CD4-positive, alpha-beta T cell treated with Interleukin-1 beta for 1 hour (primary cell): ENCODE measurements at places on chromosomes 2 and 18.

GRCh38 chr2:129764376-129765325 lies 214.8 kb upstream of the RAB6C start:
- no peak for DNase-seq

DNA sequence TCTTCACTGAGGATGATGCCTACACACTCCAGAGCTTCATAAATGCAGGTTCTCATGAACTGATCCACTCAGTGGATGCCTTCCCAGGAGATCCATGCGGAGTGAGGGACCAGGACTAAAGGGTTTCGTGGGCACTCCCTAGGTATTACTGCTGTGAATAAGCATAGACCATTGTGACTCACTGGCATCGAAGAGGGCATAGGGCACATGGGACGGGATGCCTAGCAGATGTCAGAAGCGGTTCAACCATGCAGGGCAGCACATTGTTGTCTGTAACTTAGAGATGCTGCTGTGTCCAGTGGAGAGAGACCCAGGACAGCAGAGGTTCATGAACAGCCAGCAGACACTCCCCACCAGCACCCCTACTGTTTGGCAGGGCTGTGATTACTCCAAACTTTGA lies 17.2 kb downstream of the GKN2 start:
- DNase-seq, result no peak

DNA sequence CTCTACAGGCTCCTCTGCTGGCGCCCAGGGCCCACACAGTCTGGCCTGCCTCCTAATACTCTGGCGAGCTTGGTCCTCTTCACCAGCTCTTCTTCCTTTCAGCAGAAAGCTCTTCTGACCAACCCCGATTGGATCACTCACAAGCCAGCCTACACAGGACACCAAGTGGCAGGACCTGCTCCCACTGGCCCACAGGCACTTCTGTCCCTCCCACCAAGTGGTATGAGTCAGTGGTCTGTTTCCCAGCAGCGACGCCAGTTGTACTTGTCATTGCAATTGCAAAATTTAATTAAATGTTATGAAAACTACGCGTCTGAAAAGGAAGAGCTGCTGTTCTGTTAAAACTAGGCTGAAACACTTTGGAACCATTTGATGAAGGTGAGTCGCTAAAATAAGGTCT lies 46.7 kb downstream of the NDUFA10 start:
- DNase-seq, result peak; percentile 70

GRCh38 chr2:35125278-35125677 lies 1230.3 kb upstream of the CRIM1 start:
- no peak for DNase-seq

DNA sequence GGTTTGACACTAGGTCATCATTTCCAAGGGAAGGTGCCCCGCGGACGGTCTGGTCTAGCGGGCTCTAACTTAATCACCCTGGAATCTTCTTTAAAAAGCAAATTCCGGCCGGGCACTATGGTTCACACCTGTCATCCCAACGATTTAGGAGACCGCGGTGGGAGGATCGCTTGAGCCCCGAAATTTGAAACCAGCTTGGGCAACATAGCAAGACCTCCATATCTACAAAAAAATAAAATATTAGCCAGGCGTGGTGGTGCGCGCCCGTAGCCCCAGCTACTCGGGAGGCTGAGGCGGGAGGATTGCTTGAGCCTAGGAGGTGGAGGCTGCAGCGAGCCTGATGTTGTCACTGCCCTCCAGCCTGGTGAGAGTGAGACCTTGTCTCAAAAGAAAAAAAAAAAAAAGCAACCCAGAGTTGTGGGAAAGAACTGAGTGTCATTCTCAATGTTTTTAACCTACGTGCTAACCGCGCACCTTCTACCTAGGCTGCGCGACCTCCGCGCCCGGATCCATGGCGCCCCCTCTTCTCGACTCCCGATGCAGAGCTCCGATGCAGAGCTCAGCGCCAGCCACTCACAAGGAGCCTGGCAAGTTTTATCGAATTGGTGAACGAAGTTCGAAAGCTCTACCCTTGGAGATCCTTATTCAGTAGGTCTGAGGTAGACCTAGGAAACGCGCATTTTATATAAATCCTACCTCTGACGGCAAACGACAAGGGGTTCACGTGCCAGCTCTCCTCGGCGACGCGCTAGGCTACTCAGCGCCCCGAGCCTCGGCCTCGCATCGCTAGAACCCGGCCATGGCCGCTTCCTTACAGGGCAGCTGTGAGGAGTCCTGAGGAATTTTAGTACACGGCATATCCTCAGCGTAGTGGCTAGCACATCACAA lies 888 bp upstream of the TWSG1 start:
- no peak for DNase-seq

- DNase-seq, result peak; percentile 3
Observed at GRCh38 chr18:50203801-50204604, 9.1 kb upstream of the MYO5B start.

DNA sequence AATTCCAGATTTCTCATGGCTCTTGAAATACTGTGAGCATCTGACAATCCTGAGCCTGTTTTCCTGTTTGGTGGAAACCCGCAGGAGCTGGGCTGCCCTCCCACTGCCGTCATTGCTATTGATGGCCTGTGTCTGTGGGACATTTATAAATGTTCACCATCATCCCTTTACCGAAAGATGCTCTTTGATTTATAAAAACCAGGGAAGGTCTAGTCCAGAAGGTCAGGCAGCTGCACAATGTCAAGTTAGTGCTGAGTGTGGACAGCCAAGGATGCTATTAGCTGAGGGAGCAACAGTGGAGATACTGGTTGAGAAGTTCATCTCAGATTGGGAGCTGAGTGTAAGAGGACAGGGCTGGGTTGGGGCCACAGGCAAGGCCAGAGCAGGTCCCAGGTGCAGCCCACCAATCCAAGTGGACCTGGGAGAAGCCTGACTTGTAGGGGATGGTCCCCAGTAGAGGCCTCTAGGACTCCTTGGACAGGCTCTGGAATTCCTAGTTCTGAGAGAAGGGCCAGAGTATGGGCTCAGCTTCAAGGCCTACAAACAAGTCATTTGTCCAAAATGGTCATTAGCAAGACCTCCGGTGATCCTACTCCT lies 55.1 kb downstream of the COPS8 start:
- no peak for DNase-seq

GRCh38 chr18:78813156-78813555 lies 166.5 kb upstream of the SALL3 start:
- DNase-seq, result no peak

DNA sequence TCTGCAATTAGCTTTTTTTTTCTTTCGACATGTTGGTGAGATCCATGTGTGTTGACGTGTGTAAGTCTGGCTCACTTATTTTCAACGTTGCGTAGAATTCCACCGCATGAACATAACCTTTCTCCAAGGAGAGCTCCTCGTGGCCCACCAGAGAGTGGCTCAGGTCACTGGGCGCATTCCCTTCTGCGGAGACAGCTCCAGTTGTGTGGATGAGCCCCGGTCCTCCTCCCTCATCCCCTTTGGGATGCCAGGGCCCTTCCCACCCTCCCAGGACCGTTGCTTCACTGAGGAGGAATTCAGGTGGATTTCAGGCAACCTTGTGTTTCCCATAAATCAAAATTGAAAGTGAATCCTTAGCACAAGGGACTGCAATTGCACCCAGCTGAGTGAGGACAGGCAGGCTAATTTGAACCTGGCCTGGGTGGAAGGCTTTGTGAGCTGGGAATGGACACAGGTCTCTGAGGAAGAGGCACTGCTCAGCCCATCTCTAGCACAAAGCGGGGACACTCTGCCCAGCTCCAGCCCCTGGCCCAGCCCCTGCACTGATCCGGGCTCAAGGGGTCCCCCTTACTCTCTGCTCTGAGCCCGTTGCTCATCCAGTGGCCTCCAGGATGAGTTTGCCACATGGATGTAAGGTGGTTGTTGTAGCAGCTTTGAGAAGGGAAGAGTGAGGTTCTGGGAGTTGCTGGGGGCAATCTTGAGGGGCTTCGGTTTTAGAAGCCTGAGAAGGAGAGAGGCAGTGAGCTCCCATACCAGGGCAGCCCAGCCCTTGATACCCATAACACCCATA lies 57.8 kb upstream of the HAAO start:
- no peak for DNase-seq

GRCh38 chr2:210795506-210795905 lies 239.1 kb downstream of the CPS1 start:
- no peak for DNase-seq

DNA sequence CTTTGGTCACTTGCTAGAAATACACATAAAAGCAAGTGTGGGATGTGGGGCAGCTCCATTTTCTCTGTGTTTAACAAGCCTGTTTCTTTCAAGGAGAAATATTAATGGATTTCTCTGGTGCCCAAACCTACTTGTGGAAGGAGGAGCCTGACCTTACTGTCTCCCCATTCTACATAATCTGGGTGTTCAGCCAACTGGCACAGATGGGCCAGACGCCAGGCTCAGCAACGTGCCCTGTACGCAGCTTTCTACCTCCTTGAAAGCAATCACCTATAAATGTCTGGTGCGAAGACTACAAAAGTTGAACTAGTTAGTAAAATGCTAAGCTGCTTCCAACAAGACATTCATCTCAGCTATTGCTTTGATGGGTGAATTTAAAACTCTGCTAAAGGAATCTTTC lies 33.2 kb upstream of the MYO3B start:
- no peak for DNase-seq

DNA sequence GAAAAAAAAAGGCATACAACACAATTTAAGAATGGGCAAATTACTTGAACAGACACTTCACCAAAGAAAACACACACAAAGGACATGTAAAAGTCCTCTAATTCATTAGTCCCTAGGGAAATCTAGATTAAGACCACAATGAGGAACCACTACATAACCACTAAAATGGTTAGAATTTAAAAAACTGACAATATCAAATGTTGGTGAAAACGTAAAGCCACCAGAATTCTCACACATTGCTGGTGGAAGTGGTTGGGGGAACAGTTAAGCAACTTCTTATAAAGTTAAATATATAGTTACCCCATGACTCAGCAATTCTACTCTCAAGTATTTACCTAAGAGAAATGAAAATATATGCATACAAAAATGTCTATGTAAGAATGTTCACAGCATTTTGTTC lies 11.8 kb downstream of the RTN4 start:
- DNase-seq, result no peak
